ENCODE measurements at places on chromosomes 2 and 18.

GRCh38 chr2:47422016-47422415 is 19.1 kb downstream of the MSH2 start:
- no peak for DNase-seq

GRCh38 chr2:30565851-30566358 is 118.9 kb downstream of the LCLAT1 start:
- DNase-seq: no peak

DNA sequence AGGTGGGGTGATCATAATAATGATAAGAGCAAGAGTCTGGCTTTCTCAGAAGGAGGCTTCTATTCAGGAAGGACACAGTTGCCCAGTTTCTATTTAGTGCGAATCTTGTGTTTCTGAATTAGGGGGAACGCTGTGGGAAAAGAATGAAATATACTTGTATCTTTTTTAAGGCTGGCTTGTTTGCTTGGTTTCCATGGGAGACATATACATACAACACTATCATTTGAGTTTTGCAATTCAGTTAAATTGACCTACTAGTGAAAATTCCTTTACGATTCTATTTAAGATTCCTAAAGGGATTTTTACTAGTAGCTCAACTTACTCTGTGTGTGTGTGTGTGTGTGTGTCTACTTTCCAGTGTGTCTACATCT is 24.7 kb upstream of the ANKRD62 start:
- DNase-seq: peak; percentile 53

DNA sequence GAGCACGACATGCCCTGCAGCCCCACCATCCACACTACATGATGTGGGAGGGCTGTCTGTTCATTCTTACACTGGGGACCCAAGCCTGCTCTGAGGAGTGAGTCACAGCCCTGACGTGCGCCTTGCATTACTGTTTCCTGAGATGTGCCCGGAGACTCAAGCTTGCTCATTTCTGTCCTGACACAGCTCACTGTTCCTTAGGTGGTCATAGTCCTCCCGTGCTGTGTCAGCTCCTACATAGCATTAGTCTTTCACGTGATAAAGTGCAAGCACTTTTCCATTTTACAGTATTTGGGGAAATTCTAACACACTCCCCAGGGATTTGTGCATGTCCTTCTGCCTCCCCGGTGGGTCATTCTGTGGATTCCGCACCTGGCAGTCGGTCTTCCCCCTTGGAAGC is 46.2 kb upstream of the TRIM43B start:
- no peak for DNase-seq

DNA sequence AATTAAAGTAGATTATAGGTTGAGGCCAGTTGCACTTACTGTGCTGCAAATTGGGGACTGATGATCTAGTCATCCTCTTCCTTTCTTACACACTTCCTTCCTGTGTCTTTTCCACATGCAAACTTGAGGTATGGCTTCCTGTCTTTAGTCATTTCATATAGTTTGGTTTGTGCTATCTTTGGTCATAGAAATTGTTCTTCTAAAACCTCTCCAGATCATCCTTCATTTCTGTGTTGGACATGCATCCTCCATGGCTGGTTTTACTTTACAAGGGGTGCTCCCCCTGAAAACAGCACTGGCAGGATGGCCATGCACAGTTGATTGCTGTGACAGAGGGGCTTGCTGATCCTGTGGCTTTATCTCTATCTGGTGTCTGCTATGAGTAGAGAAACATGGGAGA is 36.5 kb downstream of the MGAT5 start:
- DNase-seq: no peak

GRCh38 chr18:32237049-32237448 is 47.2 kb downstream of the MEP1B start:
- no peak for DNase-seq

DNA sequence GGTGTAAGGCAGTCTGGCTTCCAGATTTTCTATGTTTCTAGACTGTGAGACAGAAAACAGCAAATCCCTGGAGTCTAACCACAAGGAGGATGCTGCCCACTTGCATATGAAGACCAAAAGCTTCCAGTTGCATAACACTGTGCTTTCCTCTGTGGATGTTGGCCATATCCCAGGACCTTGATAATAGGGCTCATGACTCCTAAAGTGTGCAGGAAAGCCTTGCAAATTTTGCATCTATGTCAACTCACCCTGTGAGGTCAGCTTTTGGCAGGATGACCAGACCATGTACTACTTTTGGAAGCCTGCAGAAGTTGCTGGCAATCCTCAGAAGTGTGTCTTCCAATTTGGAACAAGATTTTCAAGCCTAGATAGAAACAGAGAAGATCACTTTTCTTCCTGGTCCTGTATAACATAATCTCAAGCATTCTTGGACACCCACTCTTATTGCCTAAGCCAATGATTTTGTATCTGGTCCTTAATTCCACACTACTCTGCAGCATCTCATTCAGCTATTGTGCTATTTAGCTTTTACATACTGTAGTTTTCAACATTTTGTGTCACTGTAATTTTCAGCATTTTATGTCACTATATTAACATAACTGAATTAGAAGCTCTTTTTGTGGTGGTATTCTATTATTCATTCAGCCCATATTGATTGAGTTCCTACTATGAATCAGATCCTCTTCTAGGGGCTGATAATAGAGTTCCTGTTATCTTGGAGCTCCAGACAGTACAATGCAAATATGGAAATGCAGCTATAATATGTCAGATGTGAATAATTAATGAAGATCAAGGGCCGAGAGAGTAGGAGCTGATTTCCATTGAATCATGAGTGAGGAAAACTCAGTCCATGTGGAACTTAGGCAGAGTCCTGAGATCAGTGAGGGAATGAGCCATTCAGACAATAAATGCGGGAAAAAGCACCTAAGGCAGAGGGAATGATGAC is 85.3 kb upstream of the RAB27B start:
- peak; percentile 91 for DNase-seq

All from muscle of back (tissue), 13 donors.